ENCODE measurements at places on chromosomes 3 and 15.
A peak's percentile ranks its signal among the peaks of the same experiment; 100 is the strongest.

DNA sequence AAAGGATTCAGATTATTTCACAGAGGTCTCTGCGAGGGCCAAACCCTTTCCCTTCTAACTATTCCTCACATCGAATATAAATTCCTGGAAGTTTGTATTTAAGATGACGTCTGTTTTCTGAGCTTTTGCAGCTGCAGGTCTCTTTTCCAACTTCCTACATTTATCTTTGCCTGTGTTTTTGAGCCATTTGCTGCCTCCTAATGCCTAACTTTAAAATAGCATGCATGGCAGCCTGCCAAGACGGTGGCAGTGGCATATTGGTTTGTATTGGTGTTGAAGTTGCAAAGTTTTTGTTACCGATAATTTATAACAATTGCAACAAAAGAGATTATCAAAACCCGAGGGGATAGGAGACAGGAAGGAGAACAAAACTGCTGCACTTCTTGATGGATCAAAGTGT, 187.1 kb upstream of the DNAJC19 start:
- peak; percentile 88 for DNase-seq

DNA sequence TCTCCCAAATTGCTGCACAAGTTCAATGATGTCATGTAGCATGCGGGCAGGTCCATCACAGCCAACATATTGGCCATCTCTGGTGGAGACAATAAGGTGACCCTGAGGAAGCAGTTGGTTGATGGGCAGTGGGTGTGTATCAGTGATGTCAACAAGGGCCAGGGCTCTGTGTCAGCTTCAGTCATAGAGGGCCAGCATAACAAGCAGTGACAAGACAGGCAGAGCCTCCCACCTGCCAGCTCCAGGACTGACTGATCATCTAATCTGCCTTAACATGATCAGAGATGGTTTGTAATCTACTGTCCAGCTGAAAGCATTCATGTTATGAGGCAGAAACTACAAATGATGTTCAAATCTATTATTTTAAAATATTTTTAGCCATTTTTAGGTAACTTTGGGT, 62.3 kb downstream of the GLB1 start:
- no peak for DNase-seq

DNA sequence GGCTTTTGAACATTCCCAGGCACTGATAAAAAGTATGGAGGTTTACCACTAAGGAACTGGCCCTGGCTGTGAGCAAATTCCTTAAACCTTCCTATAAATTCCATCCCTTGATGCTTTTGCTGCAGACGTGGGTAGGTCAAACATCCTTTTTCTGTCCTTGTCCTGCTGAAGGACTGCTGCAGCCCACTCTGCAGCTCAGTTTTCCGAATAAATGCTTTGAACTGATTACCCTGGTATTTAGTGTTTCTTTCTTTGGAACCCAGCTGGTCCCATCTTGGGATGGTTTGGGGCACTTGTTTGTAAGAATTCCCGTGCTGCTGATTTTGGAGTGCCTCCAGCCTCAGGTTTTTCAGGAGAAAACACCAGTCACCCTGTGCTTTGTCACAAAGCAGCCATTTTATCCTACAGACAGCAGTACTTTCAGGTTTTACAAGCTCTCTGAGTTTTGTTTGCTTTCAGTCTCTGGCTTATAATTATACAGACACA, 815.9 kb downstream of the VGLL3 start:
- no peak for DNase-seq

GRCh38 chr3:182970811-182971418, 9.4 kb downstream of the DCUN1D1 start:
- DNase-seq, result no peak

DNA sequence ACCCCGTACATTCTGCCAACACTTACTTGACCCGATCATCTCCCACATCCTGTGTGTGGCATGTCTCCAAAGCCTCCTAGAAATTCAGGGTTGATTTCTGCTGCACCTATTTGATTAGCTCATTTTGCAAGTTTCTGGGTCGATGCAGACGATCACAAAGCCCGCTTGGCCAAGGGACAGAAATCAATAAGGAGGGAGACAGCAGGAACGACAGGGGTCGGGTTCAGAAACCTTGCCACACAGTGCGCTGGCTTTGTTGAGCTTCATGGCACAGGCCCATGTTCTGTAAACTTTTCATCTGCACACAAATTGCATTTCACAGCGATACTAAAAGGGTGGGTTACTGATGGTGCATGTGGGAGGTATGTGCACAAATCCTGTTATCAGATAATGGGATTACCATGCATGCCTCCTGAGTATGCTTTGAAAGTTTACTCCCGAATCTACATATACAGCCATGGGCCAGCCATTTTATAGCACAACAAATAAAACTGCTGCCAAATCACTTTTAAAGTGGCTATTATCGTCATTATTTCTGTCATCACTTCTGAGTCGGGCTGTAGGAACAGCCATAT, 95.9 kb upstream of the ATP11B start:
- DNase-seq, result peak; percentile 92

DNA sequence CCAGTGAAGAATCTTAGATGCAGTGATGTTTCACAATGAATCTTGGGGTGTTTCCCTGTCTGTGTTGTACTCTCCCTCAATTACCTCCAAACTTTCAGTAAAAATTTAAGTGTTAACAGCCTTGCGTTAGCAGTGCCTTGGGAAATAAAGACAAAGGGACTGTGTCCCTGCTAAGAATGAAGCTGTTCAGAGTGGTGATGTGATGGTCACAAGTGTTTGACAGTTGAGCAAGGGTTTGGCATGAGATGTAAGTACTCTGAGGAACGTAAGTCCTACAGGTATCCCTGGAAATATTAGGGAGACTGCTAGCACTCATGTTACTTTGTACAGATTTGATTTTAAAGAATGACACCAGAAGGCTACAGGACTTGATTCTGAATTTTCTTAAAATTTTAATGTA, 304.3 kb upstream of the DPH6 start:
- no peak for DNase-seq

DNA sequence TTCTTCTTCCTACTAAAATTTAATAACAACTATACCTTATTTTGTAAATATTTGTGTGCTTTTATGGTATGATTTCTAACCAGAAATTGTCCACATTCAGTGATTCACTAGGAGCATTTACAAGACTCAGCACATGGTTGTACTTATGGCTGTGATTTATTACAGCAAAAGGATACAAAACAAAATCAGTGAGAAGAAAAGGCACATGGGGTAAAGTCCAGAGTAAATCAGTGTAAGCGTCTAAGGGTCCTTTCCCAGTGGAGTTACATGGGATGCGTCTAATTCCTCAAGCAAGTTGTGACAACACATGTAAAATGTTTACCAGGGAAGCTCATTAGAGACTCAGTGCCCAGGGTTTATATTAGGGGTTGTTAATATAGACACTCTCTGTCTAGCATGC, 31.1 kb downstream of the RNF13 start:
- DNase-seq, result no peak

All from NCI-H1417 (cell line).